ENCODE measurements at places on chromosomes 12 and 14. TPM values are rescaled to one million over a fixed set of nuclear protein-coding genes. Genes with fewer than 3 reads are reported as not detected.

TRPV4 gene
- total RNA-seq, result 1.3 TPM

IKBIP gene
- total RNA-seq, result 17.9 TPM

TAS2R50 gene
- total RNA-seq, result 10.2 TPM

LRRC10 gene
- total RNA-seq, result not detected

CAPZA3 gene
- total RNA-seq, result not detected

PLBD1 gene
- total RNA-seq, result 14.5 TPM

KRT75 gene
- not detected for total RNA-seq

AMN gene
- 18.8 TPM for total RNA-seq

TSPAN19 gene
- total RNA-seq, result 0.27 TPM

KRT5 gene
- 1.4 TPM for total RNA-seq

CISTR gene
- not detected for total RNA-seq

KCNH5 gene
- not detected for total RNA-seq

TSPAN8 gene
- 9.6 TPM for total RNA-seq

RTN1 gene
- total RNA-seq, result 12.3 TPM

RERG gene
- total RNA-seq, result 6.6 TPM

ZNF641 gene
- 19.1 TPM for total RNA-seq

LRRK2 gene
- 27.6 TPM for total RNA-seq

GALNT6 gene
- total RNA-seq, result 14.1 TPM

FERMT2 gene
- 98.5 TPM for total RNA-seq

SLC15A5 gene
- not detected for total RNA-seq

TEP1 gene
- total RNA-seq, result 39.3 TPM

RD3L gene
- total RNA-seq, result not detected

GARIN6 gene
- 0.27 TPM for total RNA-seq
